ENCODE measurements at places on chromosomes 3 and 15. TPM values are rescaled to one million over a fixed set of nuclear protein-coding genes. Genes with fewer than 3 reads are reported as not detected.

DNA sequence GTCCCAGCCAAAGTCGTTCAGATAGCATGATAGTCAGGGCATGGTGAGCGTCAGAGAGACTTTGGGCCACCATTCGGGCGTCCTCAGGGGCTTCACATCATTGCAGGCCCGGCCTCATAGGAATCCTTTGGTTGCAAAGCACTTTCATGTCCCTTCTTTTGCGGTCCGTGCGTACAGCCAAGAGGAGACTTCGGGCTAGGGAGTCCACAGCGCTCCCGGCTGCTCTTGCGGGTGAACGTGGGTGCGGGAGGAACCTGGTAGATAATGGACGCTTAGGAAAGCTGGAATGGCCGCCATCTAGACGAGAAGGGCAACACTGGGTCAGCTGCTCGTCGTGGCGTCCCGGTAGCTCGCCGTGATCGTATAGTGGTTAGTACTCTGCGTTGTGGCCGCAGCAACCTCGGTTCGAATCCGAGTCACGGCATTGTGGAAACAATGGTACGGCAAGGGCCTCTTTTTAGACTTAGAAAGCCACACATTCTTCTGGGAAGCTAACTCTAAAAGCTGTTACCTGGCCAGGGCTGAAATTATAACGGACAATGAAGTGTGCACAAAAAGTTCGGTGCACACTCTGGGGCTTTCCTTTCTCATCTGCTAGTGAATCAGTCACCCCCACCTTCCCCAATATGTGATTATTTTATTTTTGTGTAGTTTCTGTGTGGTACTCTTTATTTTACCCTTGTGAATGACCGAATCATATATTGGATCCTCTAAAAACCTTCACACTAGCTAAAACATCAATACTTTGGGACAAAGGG lies 13.2 kb upstream of the SHF start:
- peak; percentile 83 for DNase-seq

- no peak for DNase-seq
Observed at GRCh38 chr3:51819709-51820406, 40.8 kb upstream of the IQCF6 start.

- DNase-seq = no peak
Observed at GRCh38 chr15:58249646-58250312, 111.6 kb downstream of the AQP9 start.

- no peak for DNase-seq
Observed at GRCh38 chr3:27724459-27725197, 2.5 kb upstream of the EOMES start.

DNA sequence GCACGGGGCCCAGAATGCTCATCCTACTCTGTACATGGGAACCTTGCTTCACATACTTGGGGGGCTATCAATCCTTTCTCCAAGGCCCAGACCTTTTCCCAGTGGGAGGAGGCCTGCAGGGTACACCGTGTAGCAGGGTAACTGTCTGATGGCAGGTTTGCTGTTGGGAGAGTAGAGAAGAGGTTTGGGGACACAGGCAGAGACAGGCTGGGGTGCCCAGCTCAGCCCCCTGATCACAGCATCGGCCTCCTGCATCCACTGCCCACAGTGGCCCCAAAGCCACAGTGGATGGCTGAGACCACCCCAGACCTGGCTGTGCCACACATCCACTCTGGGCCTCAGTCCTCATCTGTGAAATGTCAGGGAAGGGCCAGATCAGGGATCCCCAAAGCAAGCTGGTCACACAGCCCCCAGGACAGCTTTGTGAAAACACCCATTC lies 5.6 kb downstream of the CHRNA3 start:
- no peak for DNase-seq

- peak; percentile 99 for DNase-seq
Observed at GRCh38 chr3:42025370-42026138, 63.7 kb upstream of the ULK4 start.

GRCh38 chr3:173510565-173510964 lies 113.0 kb downstream of the NLGN1 start:
- no peak for DNase-seq

- no peak for DNase-seq
Observed at GRCh38 chr3:43343185-43343584, 56.8 kb downstream of the SNRK start.

- no peak for DNase-seq
Observed at GRCh38 chr3:106256249-106256957, 387.6 kb upstream of the CBLB start.

DNA sequence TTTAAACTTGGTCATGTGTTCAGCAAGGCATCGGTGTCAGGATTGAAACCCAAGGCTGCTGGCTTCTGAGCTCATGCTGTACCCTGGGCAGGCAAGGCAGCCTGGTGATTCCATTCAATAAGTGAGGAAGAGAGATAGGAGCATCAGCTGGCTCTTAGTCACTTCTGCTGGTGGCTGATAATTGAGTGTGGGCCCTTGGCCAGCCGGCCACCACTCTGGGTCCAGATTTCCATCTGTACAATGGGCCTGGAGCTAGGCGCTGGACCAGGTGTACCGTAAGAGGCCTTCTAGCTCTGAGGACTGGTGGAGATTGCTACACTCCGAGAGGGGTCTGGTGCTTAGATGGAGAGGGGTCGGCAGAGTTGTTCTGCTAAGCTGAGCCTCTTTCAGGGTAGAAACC lies 4.3 kb downstream of the CD276 start:
- DNase-seq = peak; percentile 52

DNA sequence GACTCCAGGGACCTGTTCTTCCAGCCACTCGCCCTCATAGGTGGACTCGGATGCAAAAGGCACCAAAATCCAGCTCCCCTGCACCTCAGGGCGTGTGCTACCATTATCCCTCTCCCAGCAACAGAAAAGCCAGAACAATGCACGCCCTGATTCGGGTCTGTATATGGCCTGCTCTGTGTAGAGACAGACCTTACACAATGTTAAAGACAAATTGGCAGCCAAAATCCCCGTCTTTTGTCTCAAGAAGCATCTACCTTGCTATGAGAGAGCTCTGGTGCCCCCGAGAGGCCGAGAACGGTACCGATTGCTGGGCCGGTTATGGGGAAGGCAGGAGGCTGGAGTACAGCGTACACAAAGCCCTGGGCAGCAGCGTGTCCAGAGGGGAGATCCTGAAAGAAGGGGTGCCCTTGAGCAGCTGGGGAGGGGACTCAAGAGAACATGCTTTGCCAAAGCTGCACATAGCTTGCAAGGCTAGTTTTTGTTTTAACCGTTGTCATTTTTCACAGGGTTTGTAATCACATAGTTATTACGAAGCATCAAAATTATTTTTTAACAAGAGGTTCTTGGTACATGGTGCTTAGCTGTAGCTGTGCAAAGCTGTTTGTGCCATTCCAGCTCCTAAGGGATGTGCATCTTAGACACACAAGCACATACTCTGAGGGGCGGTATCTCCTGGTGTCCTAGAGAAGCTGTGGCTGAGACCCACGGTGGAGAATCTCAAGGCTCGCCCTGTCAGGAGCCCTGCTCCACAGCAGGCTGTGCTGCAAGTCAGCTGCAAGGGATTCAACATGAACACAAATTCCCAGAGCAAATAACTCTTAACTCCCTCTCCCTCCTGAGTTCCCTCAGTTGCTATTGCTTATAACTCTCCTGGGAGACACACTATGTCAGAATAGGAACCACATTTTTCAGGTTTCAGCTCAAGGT lies 461.5 kb upstream of the PPP2R3A start:
- peak; percentile 51 for DNase-seq

DNA sequence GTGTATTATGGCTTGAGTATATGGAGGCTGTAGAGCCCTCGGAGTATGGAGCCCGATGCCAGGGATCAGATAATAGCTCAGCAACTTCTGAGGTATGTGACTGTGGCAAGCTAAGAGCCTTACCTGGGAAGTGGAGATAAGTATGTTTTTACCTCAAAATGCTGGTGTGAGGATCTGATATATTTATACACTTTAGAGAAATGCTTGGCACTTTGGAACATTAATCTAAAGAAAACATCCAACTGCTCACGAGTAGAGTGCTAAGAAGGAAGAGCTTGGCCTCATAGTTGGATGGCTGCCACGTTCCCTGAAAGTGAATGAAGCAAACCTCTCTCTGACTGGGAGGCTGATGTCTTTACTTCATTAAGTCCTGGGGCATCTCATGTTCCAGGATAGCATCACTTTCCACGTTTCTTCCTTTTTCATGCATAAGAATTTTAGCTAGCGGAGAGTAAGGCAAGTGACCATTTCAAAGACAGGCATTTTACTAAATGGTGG lies 58.9 kb upstream of the GOLGA8J start:
- peak; percentile 23 for DNase-seq

- no peak for DNase-seq
Observed at GRCh38 chr3:172275586-172275985, 172.7 kb downstream of the GHSR start.

DNA sequence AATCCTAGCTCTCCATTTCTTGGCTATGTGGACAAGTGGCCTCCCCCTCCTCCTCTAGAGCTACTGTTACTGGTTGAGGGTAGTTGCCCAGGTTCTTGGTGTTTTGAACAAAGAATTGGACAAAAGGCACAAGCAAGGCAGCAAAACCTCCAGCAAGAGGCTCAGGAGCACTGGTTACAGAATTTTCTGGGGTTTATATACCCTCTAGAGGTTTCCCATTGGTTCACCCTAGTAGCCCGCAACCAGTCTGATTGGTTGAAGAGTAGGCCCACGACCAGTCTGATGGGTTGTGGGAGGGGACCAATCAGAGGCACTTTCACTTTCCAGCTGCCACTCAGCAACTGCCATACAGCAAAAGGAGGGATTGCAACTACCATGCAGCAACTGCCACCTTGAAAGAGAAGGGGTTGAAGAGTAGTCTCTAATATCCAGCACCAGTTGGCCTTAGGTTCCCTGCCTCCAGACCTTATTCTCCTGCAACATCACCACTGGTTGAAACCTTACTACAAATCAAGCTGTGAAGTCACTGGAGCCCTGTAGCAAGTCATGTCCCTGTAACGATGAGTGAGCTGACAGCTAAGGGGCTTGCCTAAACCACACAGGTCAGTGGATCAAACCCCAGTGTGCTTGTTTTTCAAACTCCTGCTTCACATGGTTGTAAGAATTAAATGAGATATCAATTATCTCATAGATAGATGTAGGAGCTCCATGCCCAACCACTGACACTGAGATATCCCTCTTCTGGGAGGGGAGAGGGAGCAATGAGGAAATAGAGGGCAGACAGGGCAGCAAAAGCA lies 2.9 kb upstream of the C15orf39 start:
- peak; percentile 49 for DNase-seq

DNA sequence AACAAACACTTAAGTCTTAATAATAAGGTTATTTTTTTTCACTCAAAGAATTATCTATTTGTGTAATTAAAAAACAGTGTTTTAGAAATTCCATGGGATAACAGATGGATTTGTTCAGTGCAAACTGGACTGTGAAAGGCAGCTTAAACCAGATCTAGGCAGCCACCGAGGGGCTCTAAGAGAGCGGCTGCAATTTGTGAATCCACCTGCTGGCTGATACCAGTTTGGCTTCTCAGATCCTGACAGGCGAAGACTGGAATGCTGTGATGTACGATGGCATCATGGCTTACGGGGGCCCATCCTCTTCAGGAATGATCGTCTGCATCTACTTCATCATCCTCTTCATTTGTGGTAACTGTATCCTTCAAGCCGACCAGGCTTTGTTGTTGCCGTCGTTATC lies 119.6 kb downstream of the CHDH start:
- no peak for DNase-seq

- DNase-seq = no peak
Observed at GRCh38 chr3:95217661-95218060, 1154.8 kb downstream of the NSUN3 start.

GRCh38 chr15:79451361-79451999 lies 19.3 kb downstream of the MINAR1 start:
- DNase-seq = no peak

DNA sequence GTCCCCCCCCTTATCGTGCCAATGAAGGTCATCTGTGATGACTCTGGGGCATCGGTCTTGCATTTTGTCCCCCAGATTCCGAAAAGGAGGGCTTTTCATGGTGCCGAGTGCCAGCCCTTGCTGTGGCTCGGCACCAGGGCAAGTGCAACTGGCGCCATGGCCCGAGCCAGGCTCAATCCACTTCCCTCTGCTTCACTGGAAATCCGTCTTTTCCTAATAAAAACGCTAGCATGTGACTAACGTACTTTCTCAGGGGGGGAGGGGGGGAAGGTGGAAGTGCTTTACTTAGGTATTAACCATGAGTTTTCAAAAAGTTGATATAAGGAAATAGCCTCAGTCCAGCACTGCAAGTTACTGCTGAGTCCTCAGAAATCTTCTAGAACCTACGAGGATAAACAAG lies 20.5 kb downstream of the TRPM1 start:
- DNase-seq = no peak

Gene ATP11B
- total RNA-seq = 39.6 TPM

Gene AHSG
- total RNA-seq = not detected

Gene RTP1
- not detected for total RNA-seq

Gene KBTBD13
- total RNA-seq = not detected

Gene ROPN1
- total RNA-seq = not detected

Gene GPR62
- not detected for total RNA-seq

Gene CRTAP
- 86.9 TPM for total RNA-seq

Gene LRRC31
- total RNA-seq = not detected

All from IMR-90 (cell line).